ENCODE measurements at places on chromosomes 3 and 15.

DNA sequence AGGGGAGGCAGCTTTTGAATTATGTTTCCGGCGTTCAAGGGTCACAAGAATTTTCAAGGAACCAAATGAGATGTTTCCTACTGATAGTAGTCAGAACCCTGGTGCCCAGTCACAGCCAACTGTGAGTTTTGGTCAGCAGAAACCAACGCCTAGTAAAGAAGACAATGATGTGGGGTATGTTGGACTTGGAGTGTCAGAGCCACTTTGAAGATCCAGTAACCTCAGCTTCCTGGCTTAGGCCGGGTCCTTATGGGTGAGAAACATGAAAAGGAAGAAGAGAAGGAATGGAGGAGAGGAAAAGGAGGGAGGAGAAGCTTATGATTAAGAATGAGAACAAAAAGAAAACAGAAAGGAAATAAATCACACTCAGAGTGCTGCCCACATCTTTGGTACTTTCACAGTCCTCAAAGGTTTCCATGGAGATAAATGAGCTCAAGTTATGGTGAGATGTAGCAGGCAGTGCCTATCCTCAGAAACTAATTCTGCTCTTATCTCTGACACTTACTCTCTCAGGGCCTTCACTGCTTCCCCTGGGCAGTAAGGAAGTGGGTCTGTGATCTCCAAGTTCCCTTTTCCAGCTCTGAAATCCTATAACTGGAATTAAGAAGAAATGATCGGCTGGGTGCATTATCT, 2.0 kb upstream of the MCF2L2 start:
- DNase-seq, result no peak

DNA sequence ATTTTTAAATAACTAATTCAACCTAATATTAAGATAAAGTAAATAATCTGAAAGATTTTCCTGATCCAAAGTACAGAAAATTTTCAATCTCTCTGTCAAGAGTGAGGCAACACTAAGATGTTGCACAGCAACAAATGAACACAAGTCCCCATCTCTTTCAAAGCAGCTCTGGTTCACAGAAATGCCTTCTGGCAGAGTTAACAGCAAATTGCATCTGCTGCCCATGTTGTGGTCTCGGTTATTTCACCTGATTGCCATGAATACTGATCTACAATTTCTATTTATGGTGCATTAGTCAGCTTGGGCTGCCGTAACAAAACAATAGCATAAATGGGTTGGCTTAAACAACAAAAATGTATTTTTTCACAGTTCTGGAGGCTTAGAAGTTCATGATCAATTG, 167.3 kb downstream of the BCHE start:
- DNase-seq, result no peak

DNA sequence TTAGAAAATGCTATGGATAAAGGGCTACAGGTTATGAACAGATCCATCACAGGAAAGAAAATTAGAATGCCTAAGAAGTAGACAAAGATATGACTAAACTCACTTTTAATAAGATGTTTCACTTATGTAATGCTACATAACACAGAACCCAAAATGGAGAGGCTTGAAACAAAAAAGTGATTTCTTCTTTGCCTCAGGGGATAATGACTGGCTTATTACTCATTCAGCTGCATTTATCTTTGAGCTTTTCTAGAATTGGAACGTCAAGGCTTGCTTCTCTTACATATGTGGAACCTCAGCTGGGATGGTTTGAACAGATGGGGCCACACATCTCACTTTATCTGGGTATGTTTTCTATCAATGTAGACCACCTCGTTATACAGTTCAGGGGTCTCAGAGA, 120.6 kb upstream of the EPHA3 start:
- no peak for DNase-seq

GRCh38 chr3:107344722-107345121, 32.5 kb upstream of the CCDC54 start:
- DNase-seq, result no peak

GRCh38 chr15:80210611-80211573, 41.1 kb downstream of the CTXND1 start:
- no peak for DNase-seq

DNA sequence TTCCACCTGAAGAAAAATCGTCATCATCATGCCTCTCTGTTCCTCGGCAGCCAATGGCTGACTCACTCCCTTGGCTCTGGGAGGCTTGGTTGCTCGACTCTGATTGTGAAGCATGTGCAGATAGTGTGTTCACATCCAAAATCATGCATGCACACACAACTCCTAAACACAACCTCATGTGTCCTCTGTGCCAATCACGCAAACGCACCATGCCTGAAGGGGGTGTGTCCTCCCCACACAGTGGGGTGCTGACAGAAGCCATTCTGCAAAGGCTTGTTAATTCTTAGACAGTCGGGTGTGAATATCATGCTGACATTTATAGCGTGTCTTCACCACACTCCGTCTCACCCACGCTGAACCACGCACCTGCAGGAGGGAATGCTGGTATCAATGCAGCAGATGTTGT, 11.4 kb upstream of the CCDC174 start:
- no peak for DNase-seq

GRCh38 chr3:172303941-172304558, 144.2 kb downstream of the GHSR start:
- no peak for DNase-seq

DNA sequence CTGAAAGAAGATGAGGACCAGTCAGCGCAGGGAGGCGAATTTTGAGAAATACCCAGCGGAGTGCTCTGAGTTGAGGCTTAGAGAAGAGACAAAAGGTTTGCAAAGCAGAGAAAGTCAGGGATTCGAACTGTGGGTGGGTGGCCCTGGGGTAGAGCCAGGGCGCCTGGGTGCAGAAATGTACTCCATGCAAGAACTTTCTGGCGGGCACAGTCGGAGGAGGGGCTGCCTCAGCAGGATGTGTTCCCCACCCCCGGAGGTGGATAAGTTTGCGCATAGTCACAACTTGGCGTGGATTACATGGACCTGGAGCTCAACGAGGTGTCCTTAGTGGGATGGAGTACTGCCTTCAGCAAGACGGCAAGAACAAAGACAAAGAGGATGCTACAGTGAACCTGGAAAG, 117.3 kb upstream of the ALDH1A3 start:
- DNase-seq, result no peak

DNA sequence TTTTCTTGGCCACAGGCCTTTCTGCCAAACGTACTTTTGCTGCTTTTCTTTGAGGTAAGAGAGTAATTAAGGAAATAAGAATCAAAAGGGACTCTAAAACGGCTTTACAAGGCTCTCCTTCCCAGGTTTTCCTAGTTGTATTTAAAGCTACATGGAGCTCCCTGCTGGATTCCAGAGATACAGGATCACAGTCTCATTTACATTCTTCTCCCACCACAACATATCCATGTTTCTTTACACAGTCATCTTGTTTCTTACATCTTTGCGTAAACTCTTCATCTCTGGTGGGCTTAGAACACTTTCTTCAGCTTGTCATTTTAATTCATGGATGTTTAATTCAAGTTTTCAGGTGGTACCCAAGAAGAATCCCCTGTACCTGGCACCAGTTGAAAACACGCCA, 117.6 kb upstream of the BFSP2 start:
- DNase-seq, result no peak

- no peak for DNase-seq
Observed at GRCh38 chr15:87753539-87753938, 503.0 kb downstream of the NTRK3 start.

DNA sequence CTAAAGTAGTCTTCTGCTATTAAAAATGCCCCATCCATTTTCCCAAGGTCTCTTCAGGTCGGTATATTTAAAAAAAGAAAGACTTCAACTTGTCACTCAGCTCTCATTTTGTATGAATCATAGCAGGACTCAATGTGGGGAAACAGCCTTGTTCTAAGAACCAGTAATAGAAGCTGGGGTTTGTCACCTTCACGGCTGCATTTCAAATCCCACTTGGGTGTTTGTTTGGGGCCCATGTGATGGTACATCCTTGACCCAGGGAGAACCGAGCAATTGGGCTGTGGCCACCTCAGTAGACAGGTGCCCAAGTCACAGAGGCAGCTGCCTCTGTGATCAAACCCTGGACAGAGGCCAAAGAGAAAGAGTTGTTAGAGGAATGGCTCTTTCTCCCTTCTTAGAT, 70.3 kb upstream of the ARL8B start:
- DNase-seq, result no peak

DNA sequence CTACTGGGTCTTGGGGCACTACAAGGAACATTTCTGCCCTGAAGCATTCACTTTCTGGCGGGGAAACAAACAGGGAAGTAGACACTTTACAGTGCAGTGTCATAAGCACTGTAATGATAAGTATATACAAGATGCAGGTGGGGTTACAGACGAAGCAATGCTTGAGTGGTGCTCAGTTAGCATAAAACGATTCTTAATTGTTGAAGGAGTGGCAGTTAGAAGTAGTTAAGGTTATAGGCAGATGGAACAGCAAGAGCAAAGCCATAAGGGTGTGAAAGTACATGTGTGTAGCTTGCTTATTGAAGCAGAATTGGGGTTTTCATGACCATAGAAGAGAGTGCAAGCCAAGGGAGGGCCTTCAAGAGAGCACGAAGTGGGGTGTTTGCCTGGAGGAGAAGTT, 46.2 kb downstream of the SLC25A26 start:
- no peak for DNase-seq

GRCh38 chr15:100338971-100339444, 2.8 kb downstream of the ADAMTS17 start:
- DNase-seq, result peak; percentile 67

GRCh38 chr3:9239680-9240079, 9.8 kb downstream of the SRGAP3 start:
- DNase-seq, result no peak

GRCh38 chr15:85639752-85640381, 154.9 kb downstream of the KLHL25 start:
- DNase-seq, result peak; percentile 98

- no peak for DNase-seq
Observed at GRCh38 chr15:58770519-58770856, 614 bp upstream of the MINDY2 start.

- no peak for DNase-seq
Observed at GRCh38 chr3:139642996-139643395, 34.8 kb downstream of the NMNAT3 start.

- no peak for DNase-seq
Observed at GRCh38 chr15:59290295-59291212, 82.1 kb downstream of the MYO1E start.

DNA sequence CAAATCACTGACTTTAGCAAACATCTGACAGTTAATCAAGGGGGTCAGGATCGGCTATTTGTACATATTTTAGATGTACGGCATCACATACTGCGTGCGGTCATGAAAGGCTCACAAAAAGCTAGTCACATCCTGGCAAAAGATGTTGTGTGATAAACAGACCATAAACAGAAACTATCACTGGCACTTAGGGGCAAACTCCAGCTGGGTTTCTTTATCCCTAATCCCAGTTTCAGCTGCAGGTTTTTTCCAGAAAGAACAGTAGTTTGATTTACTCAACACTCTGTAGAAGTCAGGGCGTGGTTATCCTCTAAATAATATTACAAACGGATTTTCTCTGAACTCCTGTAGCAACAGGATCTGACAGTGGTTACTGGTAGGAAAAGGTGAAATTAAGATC, 112.4 kb upstream of the BHLHE40 start:
- no peak for DNase-seq

DNA sequence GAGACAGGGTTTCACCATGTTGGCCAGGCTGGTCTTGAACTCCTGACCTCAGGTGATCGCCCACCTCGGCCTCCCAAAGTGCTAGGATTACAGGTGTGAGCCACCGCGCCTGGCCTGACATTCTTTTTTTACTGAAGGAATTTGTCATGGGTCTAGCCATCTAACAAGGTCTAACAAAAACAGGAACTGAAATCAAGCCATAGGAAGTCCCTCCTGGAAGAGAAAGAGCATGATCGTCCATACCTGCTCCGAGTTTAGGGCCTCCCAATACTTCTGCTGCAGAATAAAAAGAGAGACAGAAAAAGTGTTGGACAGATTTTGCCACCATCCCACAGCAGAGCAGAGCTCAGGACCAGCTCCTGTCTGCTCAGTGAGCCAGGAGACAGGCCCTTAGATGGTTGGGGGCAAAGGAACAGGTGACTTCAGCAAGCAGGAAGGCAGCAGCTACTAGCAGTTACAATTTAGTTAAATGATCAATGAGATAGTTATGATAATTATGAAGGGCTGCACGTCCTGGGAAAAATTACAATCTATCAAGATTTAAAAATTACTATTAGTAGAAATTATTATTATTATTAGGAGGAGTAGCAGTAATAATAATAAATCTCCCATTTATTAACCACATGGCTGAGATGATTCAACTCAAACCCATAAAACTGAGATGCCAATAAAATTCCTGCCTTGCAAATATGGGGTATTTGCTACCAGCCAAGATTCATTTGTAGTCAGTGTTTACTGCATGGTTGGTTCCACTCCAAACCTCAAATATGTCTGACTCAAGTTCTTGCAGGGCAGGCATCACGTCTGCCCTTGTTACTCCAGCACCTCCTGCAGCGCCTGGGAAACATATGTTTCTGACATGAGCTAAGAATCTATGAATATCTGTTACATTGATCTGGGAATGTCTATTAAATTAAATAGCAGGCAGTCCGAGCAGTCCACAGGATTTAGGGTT, 40.1 kb downstream of the TMEM44 start:
- no peak for DNase-seq

DNA sequence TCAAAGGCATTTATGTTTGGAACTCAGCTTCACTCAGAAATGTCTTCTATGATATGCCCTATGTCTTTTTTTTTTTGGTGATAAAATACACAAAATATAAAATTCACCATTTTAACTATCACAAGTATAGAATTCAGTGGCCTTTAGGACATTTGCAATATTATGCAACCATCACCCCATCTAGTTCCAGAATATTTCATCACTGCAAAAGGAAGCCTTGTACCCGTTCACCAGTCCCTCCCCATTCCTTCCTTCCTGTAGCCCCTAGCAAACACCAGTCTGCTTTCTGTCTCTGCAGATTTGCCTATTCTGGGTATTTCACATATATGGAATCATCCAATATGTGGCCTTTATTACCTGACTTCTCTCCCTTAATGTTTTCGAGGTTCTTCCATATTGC, 134.8 kb downstream of the ADAMTS9 start:
- DNase-seq, result no peak

- no peak for DNase-seq
Observed at GRCh38 chr15:90463381-90463780, 66.3 kb upstream of the CRTC3 start.

DNA sequence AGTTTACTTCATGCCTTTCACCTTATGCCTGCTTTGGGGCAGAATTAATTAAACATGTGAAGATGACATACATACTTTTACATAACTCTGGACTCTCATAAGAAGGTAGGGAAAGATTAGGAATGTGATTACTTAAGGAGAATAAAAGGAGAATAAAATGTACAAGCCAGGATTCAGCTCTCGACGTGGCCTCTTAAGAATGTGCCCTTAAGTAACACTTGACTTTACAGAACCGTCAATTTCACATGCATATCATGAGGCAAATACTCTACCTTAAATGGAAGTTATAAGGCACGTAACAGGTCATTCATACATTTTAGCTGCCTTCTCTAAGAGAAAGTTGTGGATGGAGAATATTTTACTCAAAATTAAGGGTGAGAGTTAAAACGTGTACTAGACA, 263.7 kb upstream of the LMCD1 start:
- DNase-seq, result no peak

All from NCI-H524 (cell line).